ENCODE measurements at places on chromosomes 12 and 14. TPM values are rescaled to one million over a fixed set of nuclear protein-coding genes. Genes with fewer than 3 reads are reported as not detected.

DNA sequence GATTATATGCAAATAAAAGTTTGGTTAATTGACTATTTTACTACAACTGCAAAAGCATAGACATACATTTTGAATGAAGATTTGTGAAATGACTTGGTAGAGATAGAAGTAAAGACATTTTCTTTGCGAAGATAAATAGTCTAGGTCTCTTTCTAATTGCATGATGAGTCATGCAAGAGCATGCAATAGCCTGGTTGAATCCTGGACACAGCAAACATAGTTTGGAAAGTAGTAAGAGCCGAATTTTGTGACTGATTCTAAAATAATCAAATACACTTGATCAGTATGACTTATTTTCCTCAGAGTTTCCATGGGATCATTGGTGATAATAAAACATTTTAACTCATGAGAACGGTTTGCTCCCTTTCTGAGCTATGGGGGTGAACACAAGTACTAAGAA, 27.7 kb upstream of the CAND1 start:
- no peak for DNase-seq

GRCh38 chr14:32087173-32087861, 10.2 kb downstream of the ARHGAP5 start:
- DNase-seq: no peak

KIF26A gene
- 0.25 TPM for total RNA-seq

INSM2 gene
- not detected for total RNA-seq

PRH2 gene
- not detected for total RNA-seq

Data from activated T-cell treated with anti-CD3 and anti-CD28 coated beads, Interleukin-2, amount 50 U/mL, for 72 hours (primary cell).